ENCODE measurements at places on chromosomes 12 and 14.

- H3K27ac ChIP-seq, result no peak overlapping the region
- no peak overlapping the region for H3K4me3 ChIP-seq
- no peak for DNase-seq
- H3K4me1 ChIP-seq, result peaks cover 29% of the 10 kb centered on the region
- no peaks in the 10 kb centered on the region for H3K27me3 ChIP-seq
Observed at GRCh38 chr12:67299526-67299925, 30.4 kb downstream of the CAND1 start.

GRCh38 chr12:12451098-12451497 is 94.2 kb downstream of the BORCS5 start:
- no peak overlapping the region for H3K27ac ChIP-seq
- no peak for DNase-seq
- H3K27me3 ChIP-seq, result no peaks in the 10 kb centered on the region

DNA sequence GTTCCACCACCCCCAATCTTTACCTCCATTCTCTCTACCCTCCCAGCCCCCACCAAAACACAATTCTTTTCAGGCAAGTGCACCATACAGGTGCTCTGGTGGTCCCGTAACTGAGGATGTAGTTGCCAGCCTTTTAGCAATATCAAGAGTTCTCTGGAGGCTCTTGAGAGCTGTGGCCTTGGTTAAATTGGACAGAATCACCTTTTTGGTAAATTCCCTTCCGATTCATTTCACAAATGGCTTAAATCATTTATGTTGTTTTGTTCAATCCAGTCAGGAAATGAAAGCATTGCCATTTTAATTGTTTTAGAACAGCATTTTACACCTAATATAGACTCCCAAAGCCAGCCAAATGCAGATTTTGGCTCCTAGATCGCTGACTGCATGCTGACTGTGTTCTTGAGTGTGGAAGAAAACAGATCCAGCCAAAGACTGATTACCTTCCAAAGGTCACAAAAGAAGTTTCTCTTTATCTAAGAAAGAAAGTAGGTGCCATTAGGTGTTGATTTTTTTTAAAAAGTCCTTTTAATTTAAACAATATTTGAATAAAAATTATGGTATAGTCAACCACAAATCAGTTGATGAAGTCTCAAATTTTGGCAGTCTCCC is 25.6 kb downstream of the CRADD start:
- H3K27me3 ChIP-seq, result no peaks in the 10 kb centered on the region
- H3K4me3 ChIP-seq, result no peak overlapping the region
- no peak overlapping the region for H3K27ac ChIP-seq
- DNase-seq, result no peak

DNA sequence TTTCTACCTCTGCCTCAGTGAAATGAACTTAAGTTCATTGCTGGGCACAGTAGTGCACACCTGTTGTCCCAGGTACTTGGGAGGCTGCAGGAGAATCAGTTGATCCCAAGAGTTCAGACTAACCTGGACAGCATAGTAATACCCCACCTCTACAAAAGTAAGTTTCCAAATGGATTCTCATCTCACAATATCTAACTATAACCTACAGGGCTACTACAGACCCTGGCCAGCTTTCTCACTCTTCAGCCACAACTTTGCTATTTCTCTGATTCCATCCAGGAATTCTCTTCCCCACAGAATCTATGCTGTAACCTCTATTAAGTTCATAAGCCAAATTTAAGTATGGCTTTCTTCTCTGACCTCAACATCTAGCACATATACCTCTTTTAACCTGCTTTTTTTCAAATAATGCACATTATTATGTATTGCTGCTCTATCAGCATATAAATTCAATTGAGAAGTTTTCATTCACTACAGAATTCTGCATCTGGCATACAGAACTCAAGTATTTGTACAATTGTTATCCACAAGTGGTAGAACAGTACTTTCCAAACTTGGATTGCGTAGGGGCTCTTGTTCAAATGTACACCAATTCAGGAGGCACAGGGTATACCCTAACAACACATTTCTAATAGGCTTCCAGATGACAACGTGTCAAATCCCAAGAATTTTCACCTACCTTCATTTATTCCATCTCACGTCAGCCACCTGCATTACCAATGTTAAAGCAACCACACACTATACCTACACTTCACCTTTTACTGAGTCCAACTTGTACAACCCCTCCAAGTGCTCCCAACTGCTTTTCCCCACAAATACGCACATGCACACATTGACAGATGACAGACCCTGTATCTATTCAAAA is 3.8 kb downstream of the RPS29 start:
- H3K4me3 ChIP-seq, result peak overlapping the region; percentile 13
- H3K27me3 ChIP-seq, result no peaks in the 10 kb centered on the region
- DNase-seq, result no peak
- H3K36me3 ChIP-seq, result peaks cover 64% of the 10 kb centered on the region
- H3K4me1 ChIP-seq, result peaks cover 58% of the 10 kb centered on the region
- H3K27ac ChIP-seq, result peak overlapping the region; percentile 68

- H3K4me3 ChIP-seq, result no peak overlapping the region
- H3K4me1 ChIP-seq, result no peaks in the 10 kb centered on the region
Observed at GRCh38 chr12:100672075-100672592, 98.7 kb downstream of the GAS2L3 start.

DNA sequence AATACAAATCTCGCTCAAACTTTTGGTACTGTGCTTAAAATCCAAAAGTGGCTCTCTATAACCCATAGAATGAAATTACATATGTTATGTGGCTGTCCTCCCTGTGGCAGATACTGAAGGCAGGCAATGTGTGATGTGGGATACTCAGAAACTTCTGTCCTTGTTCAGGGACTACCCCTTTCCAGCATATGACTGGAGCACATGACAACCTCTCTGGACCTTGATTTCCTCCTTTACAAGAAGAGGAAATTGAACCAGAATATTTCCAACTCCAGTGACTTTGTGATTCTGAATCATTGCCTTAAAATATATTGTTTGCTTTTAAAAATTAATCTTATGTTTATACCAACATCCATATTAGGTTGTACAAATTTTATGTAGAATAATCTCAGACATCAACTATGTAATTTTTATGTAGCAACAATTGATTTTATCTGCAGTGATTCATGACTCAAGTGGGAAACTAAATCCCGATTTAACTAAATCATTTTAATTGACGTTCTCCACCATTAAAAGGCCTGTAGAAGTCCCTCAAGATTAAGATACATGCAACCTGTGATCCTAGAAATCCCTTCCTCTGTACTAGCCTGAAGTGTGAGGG is 162.4 kb downstream of the AKAP6 start:
- no peak for DNase-seq
- no peak overlapping the region for H3K4me3 ChIP-seq
- no peaks in the 10 kb centered on the region for H3K36me3 ChIP-seq
- H3K4me1 ChIP-seq, result no peaks in the 10 kb centered on the region
- H3K27ac ChIP-seq, result no peak overlapping the region

DNA sequence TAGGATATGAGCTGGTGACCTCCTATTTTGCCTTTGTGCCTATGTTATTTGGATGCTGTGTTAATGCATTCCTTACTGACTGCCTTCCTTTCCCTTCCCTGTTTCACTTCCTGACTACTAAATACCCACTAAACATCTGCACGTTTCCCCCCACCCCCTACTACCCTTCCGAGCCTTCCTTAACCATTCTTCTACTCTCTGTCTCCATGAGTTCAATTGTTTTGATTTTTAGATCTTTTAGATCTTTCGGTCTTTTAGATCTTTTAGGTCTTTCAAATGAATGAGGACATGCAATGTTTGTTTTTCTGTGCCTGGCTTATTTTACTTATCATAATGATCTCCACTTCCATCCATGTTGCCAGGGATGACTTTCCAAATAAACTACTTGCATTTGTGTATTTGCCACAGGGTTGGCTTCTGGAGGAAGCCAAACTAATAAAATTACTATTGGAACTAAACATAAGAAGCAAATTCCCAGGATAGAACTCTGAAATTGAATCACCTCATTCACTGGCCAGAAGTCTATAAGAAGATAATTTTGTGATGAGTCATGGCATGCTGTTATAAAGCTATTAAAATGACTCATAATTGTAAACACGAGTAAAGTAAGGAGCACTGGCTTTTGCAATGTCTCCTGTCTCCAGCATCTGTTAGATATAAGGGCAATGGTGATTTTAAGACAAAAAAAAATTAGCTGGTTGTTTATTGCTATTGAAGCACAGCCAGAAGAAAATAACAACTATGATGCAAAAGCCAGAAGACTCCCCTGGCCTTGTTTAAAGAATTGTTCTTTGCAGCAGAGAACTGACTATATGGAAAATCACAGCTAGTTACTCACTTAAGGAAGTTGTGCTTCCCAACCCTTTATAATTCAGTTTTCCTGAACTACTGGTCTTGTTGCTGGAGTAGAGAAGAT is 586.3 kb downstream of the LRFN5 start:
- H3K4me1 ChIP-seq, result no peaks in the 10 kb centered on the region
- no peak overlapping the region for H3K4me3 ChIP-seq
- no peaks in the 10 kb centered on the region for H3K36me3 ChIP-seq
- no peak overlapping the region for H3K27ac ChIP-seq
- DNase-seq, result no peak
- no peaks in the 10 kb centered on the region for H3K27me3 ChIP-seq

DNA sequence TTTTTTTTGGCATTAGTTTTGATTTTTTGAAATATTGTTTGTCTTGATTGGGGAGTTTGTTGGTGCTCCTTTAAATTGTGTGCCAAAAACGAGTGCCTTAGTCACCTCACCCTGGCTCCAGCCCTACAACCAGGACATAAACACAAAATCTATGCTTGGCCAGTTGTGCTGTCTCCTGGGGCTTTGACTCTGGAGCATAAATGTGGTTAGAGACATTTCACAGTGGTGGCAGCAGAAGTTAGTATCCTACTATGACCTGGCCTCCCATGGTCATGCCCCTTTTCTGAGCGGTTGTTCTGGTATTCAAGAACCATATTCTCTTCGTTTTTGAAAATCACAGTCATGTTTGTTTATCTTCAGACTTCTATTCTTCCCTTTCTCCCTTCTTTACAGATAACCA is 70.7 kb upstream of the PSMA6 start:
- H3K27me3 ChIP-seq, result no peaks in the 10 kb centered on the region
- H3K27ac ChIP-seq, result no peak overlapping the region
- H3K4me1 ChIP-seq, result peaks cover 8% of the 10 kb centered on the region
- no peak for DNase-seq
- H3K4me3 ChIP-seq, result no peak overlapping the region

DNA sequence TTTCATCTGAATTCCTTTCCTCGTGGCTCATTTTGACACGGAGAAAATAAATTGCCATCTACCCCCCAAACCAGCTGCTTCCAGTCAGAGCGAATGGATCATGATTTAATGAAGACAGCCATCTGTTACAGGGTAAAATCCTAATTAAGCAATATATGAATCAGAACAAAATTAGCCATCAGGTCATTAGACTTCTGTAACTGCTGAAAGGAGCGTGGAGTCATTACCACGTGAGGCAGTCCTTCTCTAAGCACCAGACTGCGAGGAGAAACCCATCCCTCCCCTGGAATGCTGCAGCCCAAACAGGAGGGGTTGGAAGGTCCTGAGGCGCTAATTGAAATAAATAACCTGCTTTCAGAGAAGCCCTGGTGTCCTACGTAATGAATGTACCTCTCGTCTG is 51.1 kb upstream of the TCL1A start:
- no peaks in the 10 kb centered on the region for H3K4me1 ChIP-seq
- H3K27me3 ChIP-seq, result peaks cover 47% of the 10 kb centered on the region
- no peak overlapping the region for H3K4me3 ChIP-seq
- no peak overlapping the region for H3K27ac ChIP-seq
